ENCODE measurements at places on chromosomes 2 and 18. TPM values are rescaled to one million over a fixed set of nuclear protein-coding genes. Genes with fewer than 3 reads are reported as not detected.

Gene HOXD13
- total RNA-seq: not detected

DNA sequence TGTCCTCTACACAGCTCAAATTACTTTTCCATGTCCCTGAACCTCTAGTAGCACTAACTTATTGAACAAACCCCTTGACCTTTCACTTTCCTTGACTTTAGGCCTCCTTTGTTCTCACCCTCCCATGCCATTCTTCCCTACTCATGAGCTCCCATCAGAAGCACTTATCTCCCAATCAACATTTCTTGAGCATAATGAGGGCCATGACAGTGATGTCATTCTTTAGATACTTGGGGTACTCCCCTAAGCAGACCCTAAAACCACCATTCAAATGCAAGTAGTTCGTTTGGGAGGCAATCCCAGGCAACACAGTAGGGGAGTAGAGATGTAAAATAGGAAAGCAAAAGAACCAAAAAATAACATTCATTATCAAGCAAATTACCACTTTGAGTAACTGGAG, 115.9 kb upstream of the ARHGAP28 start:
- DNase-seq: no peak

DNA sequence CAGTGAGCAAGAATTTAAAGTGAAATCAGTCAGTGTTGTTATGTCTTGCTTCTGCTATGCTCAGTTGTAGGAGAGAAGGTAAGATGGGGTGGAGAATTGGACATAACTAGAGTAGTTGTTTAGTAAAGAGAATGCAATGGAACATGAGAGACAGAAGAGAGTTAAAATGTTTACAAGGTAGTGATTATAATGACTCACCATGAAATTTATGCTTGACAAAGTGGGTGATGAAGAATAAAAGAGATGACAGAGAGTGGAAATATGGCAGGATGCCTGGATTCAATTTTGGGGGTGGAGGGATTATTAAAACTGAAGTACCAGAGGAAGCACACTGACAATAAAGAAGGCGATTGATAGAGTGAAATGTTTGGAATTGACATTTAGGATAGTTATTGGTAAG, 10.6 kb downstream of the SCG2 start:
- no peak for DNase-seq

DNA sequence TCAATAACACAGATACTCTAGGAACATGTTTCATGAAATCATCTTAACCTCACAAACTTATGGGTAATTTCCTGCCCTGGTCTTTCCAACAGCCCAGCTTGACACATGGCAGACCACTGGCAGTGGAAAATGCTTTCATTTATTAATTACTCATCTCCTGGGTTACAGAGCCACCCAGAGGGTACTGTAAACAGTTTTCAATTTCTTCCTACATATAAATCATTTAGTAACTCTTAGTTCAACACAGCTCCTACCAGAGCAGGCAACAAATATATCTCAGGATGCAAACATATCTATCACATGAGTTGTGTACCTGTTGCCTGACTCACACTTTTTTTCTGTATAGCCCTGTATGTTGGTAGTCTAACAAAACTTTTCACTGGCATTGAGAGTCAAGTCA, 99.2 kb upstream of the VRK2 start:
- no peak for DNase-seq

DNA sequence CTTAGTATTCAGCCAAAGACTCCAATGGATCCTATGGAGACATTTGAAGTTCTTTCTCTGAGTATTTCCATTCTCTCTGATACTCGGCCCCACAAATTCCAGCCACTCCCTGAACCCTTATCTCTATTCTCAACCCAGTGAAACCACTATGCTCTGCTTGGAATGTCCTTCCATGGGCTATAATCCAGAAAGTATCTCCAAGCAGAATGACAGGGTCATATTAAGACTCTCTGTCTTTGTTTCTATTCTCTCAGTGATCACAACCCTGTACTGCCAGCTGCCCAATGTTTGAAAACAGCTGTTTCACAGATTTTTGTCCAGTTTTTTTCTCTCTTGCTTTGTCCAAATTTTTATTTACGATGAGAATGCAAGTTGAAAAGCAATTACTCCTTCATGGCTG, 21.9 kb downstream of the CHMP3 start:
- DNase-seq: no peak

DNA sequence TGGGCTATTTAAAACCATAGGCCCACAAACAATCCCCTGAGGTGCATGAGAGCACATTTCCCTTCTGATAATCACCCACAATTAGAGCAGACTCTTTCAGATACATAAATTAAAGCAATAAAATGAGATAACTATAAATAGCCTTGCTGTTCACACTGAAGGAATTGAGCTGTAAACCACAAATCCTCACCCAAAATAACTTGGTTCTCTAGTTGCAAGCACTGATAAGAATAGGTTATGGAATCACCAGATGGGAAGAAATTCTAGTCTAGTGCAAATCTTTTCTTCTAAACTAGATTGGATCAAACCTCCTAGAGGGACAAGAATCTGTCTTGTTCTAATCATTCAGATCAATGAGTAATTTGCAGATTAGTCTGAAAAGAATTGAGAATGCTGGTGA, 64.6 kb downstream of the NAB1 start:
- DNase-seq: no peak

- DNase-seq: no peak
These were observed 42.1 kb upstream of the TAF1B start for GRCh38 chr2:9800975-9801726.

DNA sequence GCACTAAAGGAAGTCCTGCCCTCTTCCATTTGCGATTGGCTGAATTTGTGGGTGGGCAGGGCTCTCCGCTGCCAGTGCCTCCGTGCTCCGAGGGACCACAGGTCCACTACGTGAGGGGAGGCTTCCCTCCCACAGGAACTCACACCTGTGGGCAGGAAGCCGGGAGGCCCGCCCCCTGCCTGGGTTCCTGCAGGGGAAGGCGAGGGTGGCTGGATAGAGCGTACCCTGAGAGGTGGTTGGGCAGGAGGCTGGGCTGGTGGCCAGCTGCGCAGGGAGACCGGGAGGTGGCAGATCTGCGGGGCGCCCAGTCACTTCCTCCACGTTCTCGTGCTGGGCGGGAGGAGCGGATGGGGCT, 47.0 kb upstream of the PTH2R start:
- DNase-seq: no peak

- DNase-seq: peak; percentile 46
These were observed 3.2 kb downstream of the NRP2 start for GRCh38 chr2:205685314-205686055.

DNA sequence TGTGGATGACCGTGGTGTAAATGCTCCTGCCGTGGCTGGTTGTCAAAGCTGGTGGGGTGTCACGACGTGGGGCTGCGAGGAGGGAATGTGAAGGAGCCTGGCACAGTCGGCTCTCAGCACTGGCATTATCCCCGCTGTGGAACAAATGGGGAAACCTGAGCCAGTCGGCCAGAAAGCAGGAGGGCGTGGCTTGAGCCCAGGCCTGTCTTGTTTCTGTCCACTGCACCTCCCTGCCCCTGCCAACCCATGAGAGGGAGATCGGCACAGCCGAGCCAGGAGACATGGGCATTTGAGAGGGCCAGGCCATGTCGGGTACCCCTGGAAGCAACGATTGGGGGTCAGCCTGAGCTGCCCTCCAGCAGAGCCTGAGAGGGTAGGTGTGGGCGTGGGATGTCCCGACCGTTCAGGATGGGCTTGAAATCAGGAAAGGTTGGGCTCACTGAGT, 44.5 kb downstream of the PDIA6 start:
- no peak for DNase-seq

GRCh38 chr18:67092141-67092540, 424.4 kb downstream of the DSEL start:
- DNase-seq: no peak
